Forelimb muscle (tissue), 1 donor: ENCODE measurements at places on chromosomes 7 and 10. TPM values are rescaled to one million over a fixed set of nuclear protein-coding genes. Genes with fewer than 3 reads are reported as not detected.

NPC1L1 gene
- polyA plus RNA-seq, result 0.04 TPM

DOCK1 gene
- polyA plus RNA-seq, result 26.7 TPM

SPDYE2 gene
- polyA plus RNA-seq, result 7.4 TPM

DNAJB9 gene
- 15.7 TPM for polyA plus RNA-seq

DENND2A gene
- 41.9 TPM for polyA plus RNA-seq

- DNase-seq, result no peak
Measured at GRCh38 chr7:12291870-12292269, 80.8 kb downstream of the TMEM106B start.

DNA sequence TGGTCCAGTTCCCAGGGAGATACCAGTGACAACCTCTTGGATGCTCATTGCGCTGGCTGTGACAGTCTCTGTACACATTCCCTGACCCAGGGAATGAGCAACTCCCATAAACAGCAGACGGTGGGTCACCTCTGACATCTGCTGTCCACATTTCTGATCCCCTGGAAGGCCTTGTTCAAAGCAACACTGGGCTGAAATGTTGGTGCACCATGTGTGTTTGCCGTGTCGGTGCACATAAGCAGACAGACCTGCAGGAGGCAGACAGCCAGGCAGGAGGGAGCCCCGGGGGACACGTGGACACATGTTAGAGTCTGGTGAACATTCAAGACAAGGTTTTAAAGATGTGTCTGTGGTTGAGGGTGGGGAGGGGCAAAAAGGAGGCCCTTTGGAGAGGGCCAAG lies 254.9 kb downstream of the PLXNA4 start:
- DNase-seq, result no peak

DNA sequence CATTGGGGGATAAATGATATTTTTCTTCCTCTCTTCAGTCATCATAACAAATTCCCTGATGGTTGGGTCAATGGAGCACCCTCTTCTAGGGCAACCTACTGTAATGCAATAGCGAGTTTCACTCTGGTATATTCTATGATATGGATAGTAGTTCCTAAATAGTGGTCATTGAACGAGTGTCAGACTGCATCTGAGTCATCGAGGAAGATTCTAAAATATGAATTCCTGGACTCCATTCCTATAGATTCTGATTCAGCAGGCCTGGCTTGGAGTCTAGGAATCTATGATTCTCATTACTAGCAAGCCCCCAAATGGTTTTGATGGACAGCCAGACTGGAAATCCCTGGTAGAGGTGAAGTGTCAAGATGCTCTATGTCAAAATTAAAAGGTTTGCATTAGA lies 254.5 kb downstream of the BUB3 start:
- no peak for DNase-seq

DNA sequence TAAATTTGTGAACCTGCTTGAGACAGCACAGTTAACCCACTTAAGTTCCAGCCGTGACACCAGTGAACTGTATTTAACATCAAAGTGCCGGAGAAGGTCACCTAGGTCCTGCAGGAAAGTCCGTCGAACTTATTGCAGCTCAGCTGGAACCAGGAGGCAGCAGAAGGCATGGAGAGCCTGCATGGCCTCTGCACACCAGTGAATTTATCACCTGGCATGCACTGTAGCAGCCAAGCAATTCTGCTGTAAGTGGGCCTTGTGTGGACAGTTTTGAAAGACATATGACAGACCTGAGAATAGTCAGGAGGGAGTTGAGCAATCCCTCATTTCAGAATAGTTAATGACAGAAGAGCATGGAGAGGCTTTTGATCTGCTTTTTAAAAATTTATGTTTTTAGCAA lies 108.8 kb downstream of the PLXDC2 start:
- no peak for DNase-seq

DNA sequence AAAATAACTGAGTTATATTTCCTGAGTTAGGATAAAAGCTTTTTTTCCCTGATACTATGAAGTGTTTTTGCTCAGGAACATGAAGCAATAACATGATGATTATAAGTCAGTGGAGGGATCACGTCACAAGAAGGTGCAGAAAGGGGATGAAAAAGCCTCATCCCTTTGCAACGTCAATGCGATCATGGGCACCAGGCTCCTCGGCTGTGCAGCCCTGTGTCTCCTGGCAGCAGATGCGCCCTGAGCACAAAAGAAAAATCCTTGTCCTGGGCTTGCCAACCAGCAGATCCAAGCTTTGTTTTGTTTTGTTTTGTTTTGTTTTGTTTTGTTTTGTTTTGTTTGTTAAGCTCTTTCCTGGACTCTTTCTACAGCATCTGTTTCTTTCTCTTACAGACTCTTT lies 103.5 kb upstream of the PRSS1 start:
- DNase-seq, result no peak

DNA sequence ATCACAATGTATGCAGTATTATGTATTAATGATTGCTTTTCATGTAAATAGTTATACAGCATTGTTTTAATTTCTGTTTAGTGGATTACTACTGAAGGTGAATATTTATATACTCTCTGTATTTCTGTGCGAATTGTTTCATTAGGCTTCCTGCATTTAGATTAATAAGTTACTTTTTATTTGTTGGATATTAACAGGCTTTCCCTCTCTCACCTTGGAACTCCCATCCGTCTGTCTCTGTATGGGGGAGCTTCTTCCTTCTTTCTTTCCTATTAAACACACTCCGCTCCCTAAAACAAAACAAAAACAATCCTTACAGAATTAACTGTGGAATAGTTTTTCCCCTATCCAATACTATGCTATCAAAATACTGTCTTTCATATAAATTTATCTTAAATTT lies 205.1 kb downstream of the CACNB2 start:
- no peak for DNase-seq

GRCh38 chr7:129947701-129948100 lies 5.1 kb downstream of the UBE2H start:
- DNase-seq, result no peak

DNA sequence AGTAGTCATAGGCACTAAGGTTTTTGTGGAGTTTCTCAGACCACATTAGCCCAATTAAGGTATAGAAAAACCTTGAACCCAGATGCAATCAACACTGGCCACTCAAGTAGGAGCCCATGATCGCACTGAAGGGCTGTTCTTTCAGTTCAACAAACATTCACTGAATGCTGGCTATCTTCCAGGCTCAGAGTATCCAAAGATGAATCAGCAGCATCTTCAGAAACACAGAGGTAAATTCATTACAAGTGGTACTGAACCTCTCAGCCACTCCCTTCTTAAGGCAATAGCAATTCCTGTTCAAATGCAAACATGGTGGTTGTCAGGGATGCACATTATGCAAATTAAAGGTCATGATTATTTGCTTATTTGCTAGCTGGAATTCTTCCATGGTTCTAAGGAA lies 17.1 kb downstream of the KCNK18 start:
- DNase-seq, result no peak

DNA sequence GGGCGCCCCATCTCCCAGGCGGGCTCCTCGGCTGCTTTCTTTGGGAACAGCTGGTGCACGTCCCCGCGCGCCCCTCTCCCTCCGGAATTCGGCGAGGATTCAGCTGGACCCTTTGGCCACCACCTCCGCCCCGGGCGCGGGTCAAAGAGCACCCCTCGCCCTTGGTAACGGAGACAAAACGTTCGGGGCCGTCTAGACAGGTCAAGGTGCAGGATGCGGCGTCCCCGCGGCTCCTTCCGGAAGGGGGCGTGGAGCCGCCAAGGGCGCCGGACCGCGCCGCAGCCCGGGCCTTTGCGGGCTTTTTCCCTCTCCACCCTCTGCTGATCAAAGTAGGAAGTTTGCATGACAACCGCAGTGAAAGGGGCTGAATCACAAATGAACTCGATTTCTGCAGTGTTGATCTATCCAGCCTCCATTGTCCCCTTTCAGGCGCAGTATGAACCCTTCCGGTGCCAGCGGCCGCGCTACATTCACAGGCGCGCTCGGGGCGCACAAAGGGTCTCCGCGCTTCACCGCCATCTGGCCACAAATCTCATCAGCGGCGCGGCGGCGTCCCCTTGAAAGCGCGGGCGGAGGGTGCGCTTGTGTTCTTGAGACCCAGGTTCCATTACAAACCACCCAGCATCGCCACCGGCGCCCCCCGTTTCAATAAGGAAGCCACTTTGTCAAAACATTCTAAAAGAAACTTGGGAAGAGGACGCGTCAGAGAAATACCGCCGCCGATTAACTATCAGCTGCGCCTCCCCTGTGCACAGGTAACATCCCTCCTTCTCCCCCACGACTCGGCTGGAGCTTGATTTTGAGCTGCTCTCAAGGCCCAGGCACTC lies 36.4 kb downstream of the CNPY1 start:
- no peak for DNase-seq

- DNase-seq, result no peak
Measured at GRCh38 chr7:101236292-101236835, 1.2 kb downstream of the CLDN15 start.

DNA sequence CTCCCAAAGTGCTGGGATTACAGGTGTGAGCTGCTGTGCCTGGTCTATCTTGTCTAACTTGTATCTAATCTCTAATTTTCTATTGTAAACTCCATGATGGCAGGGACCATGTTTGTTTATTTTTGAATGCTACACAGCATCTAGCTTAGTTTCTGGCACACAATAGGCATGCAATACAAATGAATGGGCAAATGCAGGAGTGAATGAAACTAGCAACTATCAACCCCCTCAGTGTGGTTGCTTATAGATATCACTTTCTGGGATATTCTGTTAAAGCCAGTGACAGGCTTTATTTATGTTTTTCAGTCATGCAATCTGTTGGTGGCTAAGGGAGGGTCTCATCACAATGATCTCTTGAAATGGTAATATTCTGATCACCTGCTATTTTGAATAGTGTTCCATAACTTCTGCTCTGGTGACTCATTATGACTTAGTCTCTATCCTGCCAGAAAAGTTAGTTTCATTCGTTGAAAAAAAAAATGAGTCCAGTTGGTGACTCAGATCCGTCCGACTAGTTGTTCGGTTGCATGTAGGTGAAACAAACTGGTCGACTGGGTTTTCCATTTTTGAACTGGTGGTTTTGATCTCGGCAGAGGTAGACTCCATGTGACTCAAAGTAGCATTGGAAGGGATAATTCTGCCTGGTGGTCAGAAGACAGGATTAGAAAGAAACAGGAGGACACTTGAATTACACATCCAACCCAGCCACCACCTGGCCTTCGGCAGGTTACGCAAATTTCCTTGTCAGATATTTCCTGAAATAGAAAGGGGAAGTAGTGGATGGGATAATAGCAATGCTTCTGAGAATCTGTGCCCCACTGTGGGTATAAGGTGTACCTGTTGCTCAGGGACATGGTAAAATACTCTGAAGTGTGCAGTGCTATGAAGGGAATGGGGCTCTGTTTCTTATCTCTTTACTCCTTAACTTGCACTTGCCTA lies 76.8 kb downstream of the GATA3 start:
- no peak for DNase-seq

DNA sequence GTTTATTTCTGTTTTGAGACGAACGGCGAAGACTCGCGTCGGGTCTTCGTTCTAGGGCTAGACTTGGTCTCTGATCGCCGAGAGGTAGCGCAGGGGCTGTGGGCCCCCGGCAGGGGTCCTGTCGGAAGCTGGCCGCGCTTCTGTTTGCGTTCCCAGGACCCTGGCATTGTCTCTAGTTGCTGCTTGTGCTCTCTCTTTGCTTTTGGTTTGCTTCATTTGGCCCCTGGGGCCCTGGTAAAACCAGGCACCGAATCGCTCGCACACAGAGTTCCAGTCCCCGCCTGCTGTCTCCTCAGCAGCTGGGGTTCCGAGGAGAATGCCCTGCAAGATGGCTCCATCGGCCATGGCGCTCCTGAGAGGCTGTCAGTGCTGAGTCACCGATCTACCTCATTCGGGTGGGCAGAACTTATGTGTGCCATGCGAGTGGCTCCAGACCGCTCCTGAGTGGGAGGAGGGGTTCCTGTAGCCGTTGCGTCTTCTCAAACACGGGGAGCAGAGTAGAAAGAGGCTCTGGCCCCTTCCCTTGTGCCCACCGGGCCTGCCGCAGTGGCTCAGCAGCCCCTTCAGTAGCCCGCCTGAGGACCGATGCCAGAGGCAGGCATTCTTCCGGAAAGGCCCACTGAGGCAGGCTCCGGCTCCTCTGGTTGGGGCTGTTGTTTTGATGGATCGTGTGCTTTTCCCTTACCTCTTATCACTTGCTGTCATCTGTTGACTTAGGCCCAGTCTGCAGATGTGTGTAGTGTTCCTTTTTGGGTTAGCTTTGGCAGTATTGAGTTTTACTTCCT lies 826 bp downstream of the CHPF2 start:
- DNase-seq, result no peak

- no peak for DNase-seq
Measured at GRCh38 chr10:31679936-31680335, 248.7 kb downstream of the ARHGAP12 start.

DNA sequence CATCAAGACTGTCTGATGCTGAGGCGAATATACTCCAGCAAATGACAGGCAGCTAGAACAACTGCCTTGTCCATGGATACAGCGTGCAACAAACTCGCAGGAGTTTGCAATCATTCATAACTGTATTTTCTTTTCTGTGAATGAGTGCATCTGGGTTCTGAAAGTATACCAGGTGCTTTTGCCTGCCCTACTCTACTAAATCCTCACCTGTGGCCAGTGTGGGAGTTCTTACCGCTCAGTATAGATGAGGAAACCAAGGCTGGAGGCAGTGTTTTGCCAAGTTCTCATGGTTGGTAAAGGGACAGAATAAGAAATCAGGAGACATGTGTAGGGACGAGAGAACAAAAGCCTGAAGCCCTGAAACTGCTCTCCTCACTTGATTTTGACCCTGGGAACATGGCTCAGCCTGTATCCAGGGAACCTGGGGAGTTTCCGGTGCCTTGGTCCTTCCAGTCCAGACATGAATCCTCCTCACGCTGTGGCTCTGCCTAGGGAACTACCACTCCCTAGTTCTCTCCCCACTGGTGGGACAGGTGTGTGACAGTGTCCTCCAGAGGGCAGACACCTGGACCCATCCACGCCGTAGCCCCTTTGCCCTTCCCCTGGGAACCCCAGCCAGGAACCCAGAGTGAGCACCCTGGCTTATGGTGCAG lies 142.0 kb downstream of the CDH23 start:
- no peak for DNase-seq

- no peak for DNase-seq
Measured at GRCh38 chr10:132888898-132889490, 53.4 kb downstream of the CFAP46 start.

- no peak for DNase-seq
Measured at GRCh38 chr10:78327778-78328591, 294.3 kb downstream of the RPS24 start.

DNA sequence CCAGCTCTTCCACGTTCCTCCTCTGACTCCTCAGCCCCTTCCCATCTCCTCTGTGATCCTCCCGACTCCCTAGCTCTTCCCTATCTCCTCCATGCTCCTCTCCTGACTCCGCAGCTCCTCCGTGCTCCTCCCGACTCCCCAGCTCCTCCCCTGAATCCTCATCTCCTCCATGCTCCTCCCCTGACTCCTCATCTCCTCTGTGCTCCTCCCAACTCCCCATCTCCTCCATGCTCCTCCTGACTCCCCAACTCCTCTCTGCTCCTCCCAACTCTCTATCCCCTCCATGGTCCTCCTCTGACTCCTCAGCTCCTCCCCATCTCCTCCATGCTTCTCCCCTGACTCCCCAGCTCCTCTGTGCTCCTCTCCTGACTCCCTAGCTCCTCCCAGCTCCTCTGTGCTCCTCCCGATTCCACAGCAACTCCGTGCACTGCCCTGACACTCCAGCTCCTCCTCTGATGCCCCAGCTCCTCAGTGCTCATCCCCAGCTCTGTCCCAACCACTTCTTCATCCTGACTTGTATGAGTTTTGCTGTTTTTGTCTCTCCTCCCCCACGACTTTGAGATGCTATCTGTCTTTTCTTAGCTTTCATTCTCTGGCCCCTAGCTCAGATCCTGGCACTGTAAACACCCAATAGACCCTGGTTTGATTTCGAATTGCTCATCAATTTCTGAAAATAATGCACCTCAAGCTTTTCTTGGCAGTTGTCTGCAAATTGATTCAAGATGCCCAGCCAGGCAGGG lies 38.3 kb downstream of the OAT start:
- no peak for DNase-seq
